C1 segment of cervical spinal cord (tissue), 14 donors: ENCODE measurements at places on chromosomes 6 and 20.
A peak's percentile ranks its signal among the peaks of the same experiment; 100 is the strongest.

GRCh38 chr20:61408951-61409740 is 157.1 kb downstream of the CDH4 start:
- no peak for DNase-seq

GRCh38 chr6:53961679-53962370 is 149.4 kb upstream of the MLIP start:
- DNase-seq, result no peak

- no peak for DNase-seq
These were observed 79.3 kb downstream of the INSM1 start for GRCh38 chr20:20447196-20447595.

GRCh38 chr6:44052419-44053023 is 74.7 kb downstream of the MRPL14 start:
- DNase-seq, result no peak

GRCh38 chr20:33602826-33603590 is 59.1 kb upstream of the C20orf144 start:
- no peak for DNase-seq

- no peak for DNase-seq
These were observed 42.8 kb downstream of the GPR6 start for GRCh38 chr6:110020888-110021287.

GRCh38 chr6:39224523-39225182 is 4.6 kb downstream of the KCNK5 start:
- DNase-seq, result no peak

DNA sequence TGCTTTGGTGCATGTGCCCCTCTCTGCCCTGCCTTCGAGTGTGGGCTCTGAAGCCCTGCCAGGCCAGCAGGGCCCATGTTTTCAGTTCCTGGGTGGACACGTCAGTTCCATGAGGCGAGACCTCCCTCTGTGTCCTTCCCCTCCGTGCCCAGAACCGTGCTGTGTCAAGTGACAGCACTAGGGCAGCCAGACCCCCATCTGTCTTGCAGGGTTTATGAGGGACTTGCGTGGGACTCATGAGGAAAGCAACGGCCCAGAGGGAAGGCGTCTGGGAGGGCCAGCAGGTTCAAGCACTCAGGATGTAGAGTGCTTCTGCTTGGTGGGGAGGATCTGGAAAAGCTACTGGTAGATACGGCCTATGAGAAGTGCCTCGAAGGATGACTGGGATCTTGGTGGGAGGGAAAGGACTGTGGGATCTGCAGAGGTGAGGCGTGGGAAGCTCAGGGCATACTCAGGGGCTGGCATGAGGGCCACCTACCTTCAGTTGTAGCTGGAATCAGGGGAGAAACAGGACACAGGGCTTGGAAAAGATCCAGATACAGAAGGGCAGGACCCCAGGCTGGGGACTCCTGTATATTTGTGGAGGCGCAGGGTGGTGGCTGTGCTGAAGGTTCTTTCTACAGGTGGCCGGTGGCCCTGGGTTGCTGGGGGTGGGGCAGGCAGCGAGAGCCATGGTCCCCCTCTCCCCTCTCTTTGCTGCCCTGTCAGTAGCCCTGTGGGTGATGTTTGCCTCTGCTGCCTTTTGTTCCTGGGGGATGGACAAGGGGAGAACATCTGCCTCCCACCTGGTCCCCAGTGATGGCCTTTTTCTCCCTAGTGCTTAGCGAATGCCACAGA is 5.5 kb downstream of the NPEPL1 start:
- DNase-seq, result no peak

DNA sequence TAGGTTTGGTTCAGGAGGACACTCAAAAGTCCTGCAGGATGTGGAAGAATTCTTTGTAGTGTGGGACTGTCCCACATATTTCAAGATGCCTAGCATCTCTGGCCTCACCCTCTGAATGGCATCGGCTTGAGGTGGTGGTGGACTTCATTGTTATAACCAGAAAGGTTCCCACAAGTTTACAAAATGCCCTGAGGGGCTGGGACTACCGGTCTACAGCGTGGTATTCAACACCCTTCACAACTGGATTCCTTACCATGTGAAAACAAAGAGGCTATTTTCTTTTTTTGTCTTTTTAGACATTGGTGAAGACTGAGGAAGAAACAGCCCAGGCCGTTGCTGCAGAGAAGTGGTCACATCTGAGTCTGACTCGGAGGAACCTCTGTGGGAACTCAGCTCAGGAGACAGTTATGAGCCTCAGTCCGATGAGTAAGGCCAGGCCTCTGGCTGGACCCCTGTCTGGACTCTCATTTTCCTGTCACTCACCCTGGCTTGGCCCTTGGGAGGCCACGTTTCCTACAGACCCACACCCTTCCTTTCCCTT is 15.2 kb downstream of the PGBD1 start:
- DNase-seq, result no peak

DNA sequence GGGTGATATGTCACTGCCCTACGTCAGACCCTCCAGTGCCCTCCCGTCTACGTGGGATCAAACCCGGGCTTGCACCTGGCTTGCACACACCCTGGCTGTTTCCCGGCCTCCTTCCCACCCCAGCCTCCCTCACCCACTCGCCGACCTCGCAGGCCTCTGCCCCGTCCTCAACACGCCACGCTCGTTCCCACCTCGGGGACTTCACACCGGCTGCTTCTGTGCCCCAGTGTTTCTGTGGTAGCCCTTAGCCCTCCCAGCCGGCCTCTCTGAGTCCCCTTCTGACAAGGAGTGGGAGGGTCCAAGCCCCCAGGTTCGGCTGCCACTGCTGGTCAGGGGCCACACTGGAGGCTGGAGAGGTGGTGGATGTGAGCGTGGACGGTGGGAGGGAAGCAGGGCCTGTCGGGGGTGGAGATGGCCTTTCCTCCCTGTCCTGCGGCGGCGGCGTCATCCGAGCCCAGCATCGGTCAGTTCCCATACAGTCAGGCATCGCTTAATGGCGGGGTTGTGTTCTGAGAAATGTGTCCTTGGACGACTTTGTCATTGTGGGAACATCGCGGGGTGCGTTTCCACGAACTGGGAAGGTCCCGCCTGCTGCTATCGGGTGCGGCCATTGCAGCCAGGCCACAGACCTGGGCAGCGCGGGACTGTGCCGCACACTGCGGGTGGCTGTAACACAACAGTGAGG is 11.4 kb upstream of the KIF25 start:
- DNase-seq, result no peak

DNA sequence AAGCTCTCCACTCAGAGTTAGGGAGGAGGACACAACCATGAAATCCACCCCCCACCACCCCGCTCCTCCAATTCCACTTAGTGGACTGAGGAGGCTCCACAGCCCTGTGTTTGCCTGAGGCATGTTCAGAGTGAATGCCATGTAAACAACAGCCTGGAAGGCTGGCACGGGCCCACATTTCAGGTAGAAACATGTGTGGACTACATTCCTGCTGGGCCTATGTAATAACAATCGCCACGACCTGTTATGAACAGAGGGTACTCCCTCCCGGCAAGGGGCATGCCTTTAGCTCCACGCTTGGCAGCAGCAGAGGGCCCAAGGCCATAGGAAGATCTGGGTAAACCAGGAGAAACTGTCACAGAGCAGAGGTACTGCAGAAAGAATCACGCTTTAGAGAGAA is 65.5 kb downstream of the ISM1 start:
- DNase-seq, result no peak

DNA sequence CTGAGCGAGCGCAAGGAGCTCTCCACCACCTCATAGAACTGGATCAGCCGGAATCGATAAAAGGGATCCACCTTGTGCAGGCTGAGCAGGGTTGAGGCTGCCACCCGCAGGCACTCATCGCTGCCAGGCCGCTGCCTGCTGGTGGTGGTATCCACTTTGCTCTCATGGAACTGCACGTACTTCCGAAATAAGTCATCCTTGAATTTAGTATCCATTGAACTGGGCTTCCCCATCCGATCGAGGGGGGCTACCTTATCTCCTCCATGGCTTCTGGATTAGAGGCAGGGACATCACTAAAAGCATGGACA is 7.1 kb downstream of the SPATA2 start:
- DNase-seq, result no peak

DNA sequence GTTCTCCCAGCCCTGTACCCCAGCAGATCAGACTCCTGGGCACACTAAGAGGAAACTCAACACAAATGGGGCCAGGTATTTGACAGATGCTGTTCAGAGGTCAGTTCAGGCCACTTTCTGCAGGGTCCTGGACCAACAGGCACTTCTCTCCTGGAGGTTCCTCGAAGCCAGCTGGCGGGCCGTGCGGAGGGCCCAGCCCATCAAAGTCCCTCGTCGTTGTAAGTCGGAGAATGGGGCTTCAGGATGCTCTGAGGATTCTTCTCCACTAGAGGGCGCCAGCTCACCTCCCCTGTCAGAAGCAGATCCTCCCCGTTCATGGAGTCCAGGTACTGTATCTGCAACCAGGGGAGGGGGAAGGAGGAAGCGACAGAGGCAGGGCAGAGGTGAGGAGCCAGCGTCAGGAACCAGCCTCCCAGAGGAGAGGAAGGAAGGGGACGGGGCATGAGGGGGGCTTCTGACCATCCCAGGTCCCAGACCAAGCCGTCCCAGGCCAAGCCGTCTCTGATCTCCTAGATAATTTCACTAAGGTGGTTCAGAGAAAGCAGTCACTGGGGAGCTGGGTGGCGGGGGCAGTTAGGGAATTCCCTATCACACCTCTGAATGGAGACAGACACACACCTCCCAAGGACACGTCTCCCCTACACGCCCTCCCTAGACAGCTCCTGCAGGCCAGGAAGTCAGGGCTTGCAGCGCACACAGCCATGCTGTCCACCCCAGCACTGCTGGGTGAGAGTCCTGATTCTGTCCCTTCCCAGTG is 11.7 kb upstream of the FAM83C start:
- peak; percentile 49 for DNase-seq

GRCh38 chr6:153790048-153790447 is 249.0 kb upstream of the OPRM1 start:
- no peak for DNase-seq

- DNase-seq, result no peak
These were observed 490.7 kb upstream of the BTBD3 start for GRCh38 chr20:11426948-11427347.
